ENCODE measurements at places on chromosomes 5 and 9.
A peak's percentile ranks its signal among the peaks of the same experiment; 100 is the strongest.

DNA sequence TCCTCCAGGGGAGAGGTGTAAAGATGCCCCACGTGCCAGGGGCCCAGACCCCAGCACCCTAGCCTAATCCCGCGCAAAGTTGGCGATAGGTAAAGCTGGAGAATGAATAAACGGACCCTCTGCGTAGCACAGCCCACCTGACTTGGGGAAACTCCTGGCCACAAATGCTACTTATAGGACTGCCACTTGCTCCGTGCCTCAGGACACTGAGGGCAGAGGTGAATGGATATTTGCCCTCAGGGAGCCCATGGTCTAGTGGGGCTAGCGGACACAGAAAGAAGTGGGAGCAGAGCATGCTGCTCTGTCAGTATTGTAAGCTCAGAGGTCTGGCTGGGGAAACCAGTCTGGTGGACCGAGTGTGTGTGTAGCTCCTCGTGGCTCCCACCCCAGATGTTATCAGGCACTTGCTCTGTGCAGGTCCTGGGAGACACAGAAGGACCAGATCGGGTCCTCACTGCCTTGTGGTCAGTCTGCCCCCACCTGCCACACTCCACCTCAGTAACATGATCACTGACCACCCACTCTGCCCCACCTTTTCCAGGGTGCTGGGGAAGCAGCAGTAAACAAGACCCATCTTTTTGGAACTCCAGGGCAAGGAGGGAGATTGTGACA, 841 bp downstream of the GRK6 start:
- DNase-seq, result no peak

GRCh38 chr5:156093024-156093423, 233.9 kb upstream of the SGCD start:
- DNase-seq, result no peak

GRCh38 chr5:76807296-76807695, 11.5 kb upstream of the F2RL1 start:
- DNase-seq, result no peak

DNA sequence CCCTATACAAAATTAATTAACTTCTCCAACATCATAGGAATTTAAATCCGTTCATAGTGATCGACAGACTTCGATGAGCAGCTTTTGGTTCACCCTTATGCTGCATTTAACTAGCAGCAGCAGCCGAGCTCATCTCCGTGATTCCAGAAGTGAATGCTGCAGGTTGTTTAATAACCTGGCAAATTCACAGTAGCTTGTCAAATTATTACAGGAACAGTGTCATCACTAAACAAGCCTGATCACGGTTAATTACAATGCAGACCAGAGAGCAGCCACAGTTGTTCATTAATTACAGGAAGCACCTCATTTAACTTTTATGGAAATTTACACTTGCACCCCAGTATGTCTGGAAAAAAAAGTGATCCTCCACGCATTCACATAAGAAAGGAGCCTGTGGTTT, 188.2 kb downstream of the BNC2 start:
- DNase-seq, result no peak

DNA sequence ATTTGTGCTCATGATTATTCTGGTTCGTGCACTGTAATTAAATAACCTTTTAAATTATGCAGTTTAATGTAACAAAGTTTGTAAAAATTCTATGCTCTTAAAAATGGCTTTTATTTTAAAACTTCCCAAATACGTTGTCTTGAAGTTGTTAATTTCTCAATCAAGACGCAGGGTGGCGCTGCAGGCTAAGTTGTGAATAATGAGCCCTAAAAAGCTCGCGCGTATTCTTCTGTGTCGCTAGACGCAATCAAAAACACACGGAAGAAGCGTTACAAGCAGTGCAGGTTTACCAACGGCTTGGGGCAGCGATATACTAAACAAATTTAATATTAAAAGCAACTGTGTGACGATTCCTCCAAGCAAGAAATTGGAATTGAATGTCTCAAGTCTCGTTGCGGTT, at the start of gene PCDHB4:
Gene PCDHB4 (plus strand): TSS at position 256 of the 400 bp plus-strand sequence. CDS start 181 bp downstream, outside the sequence.
- no peak for DNase-seq

GRCh38 chr5:64637144-64637543, 53.2 kb upstream of the SHISAL2B start:
- no peak for DNase-seq

GRCh38 chr9:85723215-85723614, 18.5 kb downstream of the AGTPBP1 start:
- DNase-seq, result peak; percentile 24

GRCh38 chr9:116378873-116379272, 225.3 kb downstream of the PAPPA start:
- no peak for DNase-seq

DNA sequence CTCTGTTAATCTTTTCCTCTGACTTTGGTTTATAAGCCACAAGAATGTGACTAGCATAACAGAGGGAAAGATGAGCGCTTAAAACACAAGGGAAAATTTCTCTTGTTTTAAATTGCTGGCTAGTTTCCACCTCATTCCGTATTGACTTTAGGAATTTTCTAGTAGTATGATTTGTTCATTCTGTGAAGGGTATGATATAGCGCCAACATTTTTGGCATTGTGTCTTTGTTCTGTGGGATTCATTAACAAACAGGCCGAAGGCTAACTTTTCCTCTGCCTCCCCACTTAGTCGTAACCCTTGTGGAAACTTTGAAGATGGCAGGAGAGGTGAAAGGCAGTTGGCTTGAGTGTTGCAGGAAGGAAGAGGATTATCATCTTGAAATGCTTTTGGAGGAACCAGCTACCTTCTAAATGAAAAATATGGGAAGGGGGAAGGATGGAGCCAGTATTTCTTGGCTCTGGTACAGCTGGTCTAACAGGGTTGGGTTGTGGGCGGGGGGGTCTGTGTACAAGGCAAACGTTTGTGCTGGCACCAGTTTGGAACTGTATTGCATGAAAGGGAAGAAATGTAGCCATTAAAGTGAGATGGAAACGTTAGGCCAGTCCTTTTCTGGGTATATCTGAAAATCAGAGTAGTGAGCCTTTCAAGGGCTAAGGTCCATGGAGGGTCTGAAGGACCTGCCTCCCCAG, 21.5 kb upstream of the DMRT2 start:
- DNase-seq, result no peak

DNA sequence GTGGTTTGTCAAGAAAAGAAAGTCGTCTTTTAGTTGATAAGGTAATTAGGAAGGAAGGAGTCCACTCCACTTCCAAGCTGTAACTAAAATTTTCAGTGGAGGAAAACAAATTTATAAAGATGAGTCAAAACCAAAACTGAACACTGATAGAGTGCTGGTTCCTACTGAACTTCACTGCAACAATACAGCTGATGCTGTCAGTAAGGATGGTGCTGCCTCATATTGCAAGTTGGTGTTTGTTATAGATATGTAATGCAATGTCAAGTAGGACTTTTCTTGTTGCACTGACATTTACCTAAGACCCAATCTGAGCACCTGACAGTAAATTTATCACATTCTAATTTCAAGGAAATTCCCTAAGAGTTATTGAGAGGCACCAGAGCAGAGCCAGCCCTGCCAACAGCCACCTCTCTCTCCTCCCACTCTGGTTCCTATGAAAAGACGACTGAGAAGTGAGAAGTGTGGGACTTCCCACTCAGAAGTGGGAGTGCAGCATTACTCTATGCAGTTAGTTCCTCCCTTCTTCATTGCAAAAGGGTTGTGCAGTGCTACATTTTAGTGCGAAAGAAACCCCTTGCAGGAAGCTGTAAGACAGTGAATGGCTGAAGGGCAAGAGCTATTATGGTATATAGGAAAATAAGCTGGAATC, 350.8 kb downstream of the NFIB start:
- DNase-seq, result no peak

DNA sequence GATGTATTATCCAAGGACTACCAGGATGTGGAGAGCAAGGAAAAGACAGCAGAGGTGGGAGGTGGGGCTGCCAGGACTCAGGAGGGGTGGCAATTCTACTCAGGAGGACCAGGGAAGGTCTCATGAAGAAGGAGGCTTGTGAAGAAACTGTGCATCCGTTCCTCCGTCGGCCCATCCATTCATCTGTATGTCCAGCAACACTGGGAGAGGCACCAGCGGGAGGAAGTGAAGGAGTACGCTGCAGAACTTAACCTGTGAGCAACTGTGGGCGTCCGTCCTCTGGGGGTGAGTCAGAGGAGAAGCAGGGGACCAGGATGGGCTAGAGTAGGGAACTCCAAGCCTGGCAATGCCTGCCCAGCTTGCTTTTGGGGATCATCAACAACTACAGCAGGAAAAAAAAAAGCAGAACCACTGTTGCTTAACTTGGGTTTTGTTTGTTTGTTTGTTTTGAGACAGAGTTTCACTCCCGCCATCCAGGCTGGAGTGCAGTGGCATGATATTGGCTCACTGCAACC, 47.3 kb upstream of the NEURL1B start:
- DNase-seq, result no peak

- no peak for DNase-seq
These were observed 360.8 kb downstream of the NTRK2 start for GRCh38 chr9:85030316-85030715.

DNA sequence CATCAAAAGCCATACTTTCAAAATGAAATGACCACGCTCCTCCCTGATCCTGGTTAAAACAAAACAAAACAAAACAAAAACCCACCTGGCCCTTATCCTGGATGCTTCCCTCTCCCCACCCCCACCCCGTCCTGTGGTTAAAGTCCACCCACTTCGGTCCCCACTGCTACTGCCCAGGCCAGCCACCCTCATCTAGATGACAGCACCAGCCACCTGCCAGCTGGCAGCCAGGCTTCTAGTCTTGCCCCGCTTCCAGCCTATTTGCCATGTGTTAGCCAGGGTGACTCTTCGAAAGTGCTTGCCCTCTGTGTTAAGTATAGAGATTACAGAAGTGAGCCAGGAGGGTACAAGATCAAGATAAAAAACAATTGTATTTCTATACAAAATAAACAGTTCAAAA, 27.5 kb upstream of the NCS1 start:
- no peak for DNase-seq

DNA sequence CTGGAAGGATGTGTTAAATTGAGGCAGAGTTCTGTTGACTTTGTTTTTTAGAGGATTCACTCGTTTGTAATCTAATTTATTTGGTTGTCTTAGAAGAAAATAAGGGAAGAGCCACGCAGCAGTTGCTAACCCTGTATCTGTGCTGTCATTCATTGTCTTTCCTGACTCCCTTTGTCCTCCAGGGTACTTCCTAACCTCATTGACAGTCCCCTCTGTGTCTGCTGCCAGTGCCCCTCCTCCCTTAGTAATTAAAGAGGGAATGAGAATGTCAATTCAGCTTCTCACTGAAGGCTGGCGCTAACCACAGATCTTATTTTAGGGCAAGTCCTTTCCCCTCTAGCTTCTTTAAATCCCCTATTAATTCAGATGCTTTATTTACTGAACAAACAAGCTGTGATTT, 84.0 kb downstream of the MAST4 start:
- no peak for DNase-seq

GRCh38 chr5:166302166-166302565, 1989.3 kb upstream of the WWC1 start:
- DNase-seq, result no peak

GRCh38 chr9:123867034-123867433, 62.9 kb downstream of the DENND1A start:
- no peak for DNase-seq
